Stimulated activated CD4-positive, alpha-beta T cell treated with anti-CD3 and anti-CD28 coated beads, TNF-alpha, amount 100 ng/mL, for 48 hours (primary cell): ENCODE measurements at places on chromosomes 6 and 20.

- DNase-seq, result no peak
Measured at GRCh38 chr20:11502061-11502460, 415.6 kb upstream of the BTBD3 start.

DNA sequence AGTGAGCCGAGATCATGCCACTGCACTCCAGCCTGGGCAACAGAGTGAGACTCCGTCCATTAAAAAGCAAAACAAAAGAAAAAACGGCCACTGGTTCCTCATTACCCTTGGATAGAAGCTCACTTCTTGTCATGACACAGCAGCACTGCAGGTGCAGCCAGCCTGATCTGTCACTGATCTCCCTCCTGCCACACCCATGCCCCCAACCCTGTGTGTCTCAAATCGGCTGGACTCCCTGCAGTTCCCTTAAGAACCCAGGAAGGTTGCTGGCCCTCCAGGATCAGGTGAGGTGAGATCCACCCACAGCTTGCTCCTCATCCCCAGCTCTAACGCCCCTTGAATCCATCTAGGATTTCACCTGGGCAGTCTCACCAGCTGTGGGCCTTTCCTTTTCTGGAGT, 26.3 kb upstream of the NNAT start:
- no peak for DNase-seq

DNA sequence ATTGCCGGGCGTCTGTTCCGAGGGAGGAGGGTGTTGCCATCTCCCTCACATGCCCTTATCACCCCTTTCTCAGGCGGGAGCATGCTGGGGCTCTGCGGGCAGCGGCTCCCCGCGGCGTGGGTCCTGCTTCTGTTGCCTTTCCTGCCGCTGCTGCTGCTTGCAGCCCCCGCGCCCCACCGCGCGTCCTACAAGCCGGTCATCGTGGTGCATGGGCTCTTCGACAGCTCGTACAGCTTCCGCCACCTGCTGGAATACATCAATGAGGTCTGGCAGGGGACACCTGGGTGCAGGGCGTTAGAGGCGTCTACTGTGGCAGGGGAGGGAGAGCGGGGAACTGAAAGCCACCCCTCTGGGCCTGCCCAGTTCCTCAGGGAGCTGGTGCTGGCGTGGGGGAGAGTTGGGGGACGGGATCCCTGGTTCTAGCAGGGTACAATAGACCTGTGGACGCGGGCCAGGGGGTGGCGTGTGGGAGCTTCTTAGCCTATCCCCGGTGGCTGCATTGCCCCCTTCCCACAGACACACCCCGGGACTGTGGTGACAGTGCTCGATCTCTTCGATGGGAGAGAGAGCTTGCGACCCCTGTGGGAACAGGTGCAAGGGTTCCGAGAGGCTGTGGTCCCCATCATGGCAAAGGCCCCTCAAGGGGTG, 697 bp downstream of the PPT2 start:
- no peak for DNase-seq

DNA sequence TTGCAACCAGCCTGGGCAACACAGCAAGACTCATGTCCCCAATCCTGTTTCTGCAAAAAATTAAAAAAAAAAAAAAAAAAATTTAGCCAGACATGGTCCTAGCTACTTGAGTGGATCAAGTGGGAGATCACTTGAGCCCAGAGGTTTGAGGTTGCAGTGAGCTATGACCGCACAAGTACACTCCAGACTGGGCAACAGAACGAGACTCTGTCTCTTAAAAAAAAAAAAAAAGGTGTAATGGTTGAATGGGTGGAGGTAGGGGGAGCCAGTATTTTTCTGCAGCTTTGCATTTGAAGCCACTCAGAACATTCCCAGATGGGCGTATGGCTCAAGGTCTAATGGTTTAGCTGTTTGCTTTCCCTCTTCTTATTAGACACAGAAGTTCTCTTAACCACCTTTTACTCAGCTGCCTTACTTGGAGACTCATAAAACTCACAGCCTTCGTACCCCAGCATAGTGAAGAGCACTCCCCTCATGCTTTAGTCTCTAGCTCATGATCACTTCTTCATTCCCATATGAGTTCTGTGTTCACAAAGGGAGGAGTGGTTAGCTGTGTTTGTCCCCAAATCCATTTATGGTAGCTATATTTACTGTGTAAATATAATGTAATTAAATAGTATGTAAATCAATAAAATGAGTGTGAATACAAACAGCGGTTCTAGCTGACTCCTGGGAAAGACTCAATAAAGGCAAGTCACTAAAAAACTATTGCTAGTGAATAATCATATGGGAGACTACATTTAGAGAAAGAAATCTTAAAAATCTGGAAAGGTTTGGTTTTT, 9.0 kb downstream of the FKBP1A start:
- no peak for DNase-seq

DNA sequence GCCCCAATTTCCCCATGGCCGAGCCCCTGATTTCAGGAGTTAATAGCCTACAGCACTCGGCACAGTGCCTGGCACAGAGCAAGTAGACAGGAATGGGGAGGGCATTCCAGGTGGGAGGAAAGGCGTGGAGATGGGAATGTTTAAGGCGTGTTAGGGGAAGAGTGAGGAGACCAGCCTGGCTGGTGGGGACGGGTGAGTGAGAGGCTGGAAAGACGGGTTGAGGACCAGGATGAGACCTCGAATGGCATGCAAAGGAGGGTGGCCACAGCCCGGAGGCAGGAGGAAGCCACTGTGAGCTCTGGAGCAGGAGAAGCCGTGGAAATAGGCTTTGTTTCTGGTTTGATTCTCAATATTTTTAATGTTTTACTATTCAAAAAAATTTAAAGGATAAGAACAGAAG, 49.5 kb downstream of the CEBPB start:
- DNase-seq, result no peak

- DNase-seq, result no peak
Measured at GRCh38 chr6:93319304-93319703, 100.1 kb downstream of the EPHA7 start.

DNA sequence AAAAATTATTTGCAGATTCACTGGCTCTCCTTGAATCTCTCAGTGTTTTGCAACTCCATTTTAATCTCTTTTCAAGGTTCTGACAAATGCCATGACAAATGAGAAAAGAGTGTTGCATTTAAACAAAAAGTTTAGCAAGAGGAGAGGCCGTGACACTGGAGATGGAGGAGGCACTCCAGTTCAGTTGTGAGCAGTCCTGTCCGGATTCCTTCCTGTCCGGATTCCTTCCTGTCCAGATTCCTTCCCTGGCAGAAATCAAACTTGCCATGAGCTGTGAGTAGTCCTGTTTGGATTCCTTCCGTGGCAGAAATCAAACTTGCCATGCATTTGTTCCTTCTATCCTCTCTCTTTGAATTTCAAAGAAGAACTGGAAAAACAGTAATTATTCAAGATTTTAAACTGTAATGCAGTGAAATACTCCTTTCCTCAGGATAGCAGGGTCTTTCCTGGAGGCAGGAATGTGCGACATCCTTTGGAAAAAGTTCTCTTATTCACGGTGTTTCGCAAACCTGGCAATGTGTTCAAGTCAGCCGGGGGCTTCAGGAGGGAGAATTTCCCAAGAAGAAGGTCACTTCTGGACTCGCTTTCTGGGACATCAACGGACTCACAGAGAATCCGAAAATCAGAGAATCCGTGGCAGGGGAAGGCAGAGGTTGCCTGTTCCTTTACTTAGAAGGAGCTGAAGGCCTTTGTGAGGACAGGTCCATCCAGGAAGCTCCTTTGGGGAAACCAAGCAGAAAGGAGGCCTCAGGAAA, 48.7 kb upstream of the DACT2 start:
- DNase-seq, result no peak

- no peak for DNase-seq
Measured at GRCh38 chr6:22364306-22364705, 67.5 kb upstream of the PRL start.

GRCh38 chr6:152821525-152821924, 70.9 kb downstream of the VIP start:
- no peak for DNase-seq

- no peak for DNase-seq
Measured at GRCh38 chr6:122997541-122998150, 1.6 kb downstream of the CLVS2 start.

GRCh38 chr6:46042355-46042999, 26.8 kb upstream of the CLIC5 start:
- DNase-seq, result no peak

DNA sequence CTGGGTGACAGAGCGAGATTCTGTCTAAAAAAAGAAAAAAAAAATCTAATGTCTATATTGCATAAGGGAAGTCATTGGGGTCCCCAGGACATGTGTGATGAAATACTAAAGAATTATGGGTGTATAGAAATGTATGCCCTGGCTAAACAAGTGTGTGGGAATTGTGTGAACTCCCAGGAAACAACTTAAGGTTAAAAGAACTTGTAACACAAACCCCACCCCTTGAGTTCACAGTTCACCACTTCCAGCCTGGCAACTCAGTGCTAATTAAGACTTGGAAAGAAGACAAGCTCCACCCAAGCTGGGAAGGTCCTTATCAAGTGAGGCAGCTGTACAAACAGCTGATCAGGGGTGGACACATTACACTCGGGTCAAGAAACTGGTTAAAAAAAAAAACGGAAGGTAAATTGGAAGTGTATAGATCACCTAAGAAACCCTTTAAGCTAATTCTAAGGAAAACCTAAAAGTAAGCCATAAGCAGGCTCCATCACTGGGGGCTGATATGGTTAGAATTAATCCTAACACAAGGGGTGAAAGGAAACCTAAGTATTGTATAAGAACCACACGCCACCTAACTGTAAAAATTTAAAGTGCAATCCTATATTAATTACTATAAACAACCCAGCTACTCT, 25.2 kb downstream of the HLA-A start:
- no peak for DNase-seq
